CD14-positive monocyte (primary cell): ENCODE measurements at places on chromosomes 11 and 22.
A peak's percentile ranks its signal among the peaks of the same experiment; 100 is the strongest.

DNA sequence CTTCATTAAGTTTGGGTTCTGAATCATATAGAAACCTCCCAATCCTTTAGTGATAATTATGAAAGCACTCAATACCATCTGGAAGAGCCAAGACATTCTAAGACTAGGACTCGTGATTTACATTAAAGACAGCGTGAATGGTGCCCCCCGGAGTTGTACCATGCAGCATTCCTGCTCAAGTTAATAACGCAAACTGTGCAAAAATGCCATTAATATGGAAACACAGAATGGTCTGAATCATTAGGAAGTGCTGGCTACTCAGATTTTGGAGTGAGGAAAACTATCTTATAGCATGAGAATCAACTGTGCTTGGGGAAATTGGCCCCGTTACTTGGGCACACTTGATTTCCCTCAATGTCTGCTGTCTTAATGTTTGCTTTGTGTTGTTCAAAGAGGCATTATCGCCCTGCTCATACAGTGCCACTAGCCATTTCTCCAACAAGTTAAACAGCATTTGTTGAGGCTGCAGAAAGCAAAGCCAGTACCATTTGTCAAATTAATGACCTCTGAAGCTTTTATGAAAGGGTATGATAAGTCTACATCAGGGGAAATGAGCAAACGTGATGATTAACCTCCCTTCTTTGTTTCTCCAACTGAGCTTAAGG lies 18.5 kb upstream of the TPH1 start:
- DNase-seq: no peak

GRCh38 chr11:119885861-119886567 lies 157.0 kb upstream of the NECTIN1 start:
- no peak for DNase-seq

DNA sequence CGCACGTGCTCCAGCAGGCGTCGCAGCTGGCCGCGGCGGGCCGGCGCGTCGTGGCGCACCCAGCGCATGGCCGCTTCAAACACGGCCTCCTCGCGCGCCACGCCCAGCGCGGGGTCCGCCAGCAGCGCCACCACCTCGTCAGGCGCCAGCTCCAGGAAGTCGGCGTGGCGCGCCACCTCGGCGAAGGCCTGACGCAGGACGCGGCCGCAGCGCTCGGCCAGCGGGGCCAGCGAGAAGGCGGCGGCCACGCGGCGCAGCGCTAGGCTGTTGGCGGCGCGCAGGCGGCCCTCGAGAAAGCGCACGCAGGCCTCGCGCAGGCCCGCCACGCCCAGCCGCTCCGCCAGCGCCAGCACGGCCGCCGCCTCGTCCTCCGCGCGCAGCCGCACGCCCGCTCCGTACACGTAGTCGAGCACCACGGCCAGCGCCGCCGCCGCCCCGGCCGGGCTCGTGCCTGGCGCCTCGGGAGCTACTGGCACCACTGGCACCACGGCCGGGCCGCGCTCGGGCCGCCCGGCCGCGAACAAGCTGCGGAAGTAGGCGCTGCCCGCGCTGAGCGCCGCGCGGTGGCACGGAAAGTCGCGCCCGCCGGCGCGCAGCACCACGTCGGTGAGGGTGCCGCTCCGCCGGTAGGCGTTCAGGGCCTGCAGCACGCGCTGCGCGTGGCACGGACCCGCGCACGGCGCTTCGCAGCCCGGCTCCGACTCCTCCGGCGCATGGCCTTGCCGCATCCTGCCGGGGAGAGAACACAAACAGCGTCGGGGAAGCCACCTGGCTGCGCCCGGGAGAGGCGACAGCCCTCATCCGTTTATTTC lies 2.9 kb downstream of the KLHL35 start:
- peak; percentile 44 for DNase-seq

GRCh38 chr11:88448131-88448670 lies 110.7 kb upstream of the CTSC start:
- no peak for DNase-seq

- no peak for DNase-seq
These were observed 9.3 kb upstream of the PEX26 start for GRCh38 chr22:18068381-18068988.

DNA sequence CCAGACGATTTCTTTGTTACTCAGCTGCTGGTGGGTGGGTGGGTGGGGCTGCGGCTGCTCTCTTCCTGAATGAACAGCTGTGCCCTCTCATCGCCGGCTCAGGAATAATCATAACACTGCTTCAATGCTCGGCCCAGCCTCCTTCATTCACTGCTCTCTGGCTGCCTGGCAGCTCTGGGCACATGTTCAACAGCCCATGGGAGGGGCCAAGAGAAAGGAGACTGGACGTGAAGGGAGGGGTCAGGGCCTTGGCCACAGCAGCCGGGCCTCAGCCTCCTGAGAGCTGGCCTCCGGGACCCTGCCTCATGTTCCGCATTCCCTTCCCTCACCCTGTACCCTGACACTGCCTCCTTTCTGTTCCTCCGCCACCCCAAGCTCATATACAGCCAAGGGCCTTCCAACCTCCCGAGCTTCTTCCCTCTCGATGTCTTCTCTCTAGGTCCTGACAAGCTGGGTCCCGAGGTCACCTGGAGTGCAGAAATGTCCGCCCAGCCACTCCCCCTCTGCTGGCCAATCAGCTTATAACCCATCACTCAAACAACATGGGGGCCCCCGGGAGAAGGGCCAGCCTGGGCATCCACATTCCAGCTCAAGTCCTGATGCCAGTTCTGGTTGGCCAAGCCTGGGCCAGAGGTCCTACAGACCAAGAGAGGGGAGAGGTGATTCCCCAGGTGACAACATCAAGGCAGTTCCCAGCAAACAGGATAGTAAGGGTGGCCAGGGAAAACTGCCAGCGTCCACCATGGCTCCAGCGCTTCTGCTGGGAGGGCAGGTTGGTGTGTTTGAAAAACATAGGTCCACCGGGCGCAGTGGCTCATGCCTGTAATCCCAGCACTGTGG lies 3.2 kb upstream of the CSDC2 start:
- DNase-seq: no peak

GRCh38 chr11:17153757-17154156 lies 54.0 kb downstream of the PIK3C2A start:
- DNase-seq: no peak
